ENCODE measurements at places on chromosomes 2 and 18. TPM values are rescaled to one million over a fixed set of nuclear protein-coding genes. Genes with fewer than 3 reads are reported as not detected.

DNA sequence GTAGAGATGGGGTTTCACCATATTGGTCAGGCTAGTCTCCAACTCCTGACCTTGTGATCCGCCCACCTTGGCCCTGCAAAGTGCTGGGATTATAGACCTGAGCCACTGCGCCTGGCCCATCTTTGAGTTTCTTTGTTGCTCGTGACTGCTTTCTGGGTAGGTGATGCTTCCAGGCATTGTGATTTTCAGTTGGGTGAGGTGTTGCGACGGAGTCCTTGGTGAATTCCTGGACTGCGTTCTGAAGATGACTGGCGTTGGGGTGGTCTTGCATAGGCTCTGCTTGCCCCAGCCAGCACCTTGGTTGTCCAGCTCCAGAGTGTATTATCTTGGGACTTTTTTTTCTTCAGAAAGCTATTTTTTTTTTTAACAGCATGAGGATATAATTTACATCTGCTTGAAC, 103.4 kb downstream of the DCDC2C start:
- no peaks in the 10 kb centered on the region for H3K27me3 ChIP-seq
- DNase-seq: no peak
- H3K4me3 ChIP-seq: no peak overlapping the region
- H3K4me1 ChIP-seq: no peaks in the 10 kb centered on the region

- no peaks in the 10 kb centered on the region for H3K4me1 ChIP-seq
- no peaks in the 10 kb centered on the region for H3K36me3 ChIP-seq
- no peak overlapping the region for H3K27ac ChIP-seq
- no peaks in the 10 kb centered on the region for H3K27me3 ChIP-seq
These were observed 293.0 kb upstream of the HS6ST1 start for GRCh38 chr2:128611421-128612320.

EML6 gene
- 10.7 TPM for total RNA-seq

CTNNA2 gene
- total RNA-seq: 24.3 TPM

Data from prostate gland (tissue), 2 donors.